ENCODE measurements at places on chromosomes 7 and 10. TPM values are rescaled to one million over a fixed set of nuclear protein-coding genes. Genes with fewer than 3 reads are reported as not detected.

The CDHR1 gene
- 0.74 TPM for total RNA-seq

The RNF133 gene
- not detected for total RNA-seq

The NKX6-2 gene
- total RNA-seq = not detected

The ASIC3 gene
- 15.2 TPM for total RNA-seq

The LRRN3 gene
- total RNA-seq = 3.8 TPM

The OPALIN gene
- not detected for total RNA-seq

The MCM10 gene
- total RNA-seq = 0.50 TPM

The PHKG1 gene
- 11.5 TPM for total RNA-seq

The UPK3BL2 gene
- total RNA-seq = 122 TPM

The CLCN1 gene
- total RNA-seq = not detected

The SPAM1 gene
- not detected for total RNA-seq

The PILRA gene
- total RNA-seq = 5.3 TPM

The TAS2R41 gene
- 0.73 TPM for total RNA-seq

The HEPACAM2 gene
- not detected for total RNA-seq

The AGK gene
- 20.5 TPM for total RNA-seq

The FAM131B gene
- total RNA-seq = not detected

The DLX5 gene
- total RNA-seq = not detected

The INPP5A gene
- total RNA-seq = 24.8 TPM

The FAM25G gene
- not detected for total RNA-seq

The CD36 gene
- total RNA-seq = 1.4 TPM

The LRRC4 gene
- 1.1 TPM for total RNA-seq

The ANKRD7 gene
- total RNA-seq = not detected

The IPMK gene
- 1.5 TPM for total RNA-seq

The UTF1 gene
- not detected for total RNA-seq

The ENTPD1 gene
- total RNA-seq = 0.82 TPM

The RNLS gene
- total RNA-seq = 0.95 TPM

The GIMAP8 gene
- total RNA-seq = 3.8 TPM

The CPA4 gene
- total RNA-seq = not detected

The CELF2 gene
- 197 TPM for total RNA-seq

The MUC3A gene
- not detected for total RNA-seq

The OR2F1 gene
- not detected for total RNA-seq

The OAT gene
- total RNA-seq = 48.5 TPM

The GIMAP5 gene
- total RNA-seq = 31.3 TPM

The C10orf62 gene
- not detected for total RNA-seq

The VAX1 gene
- not detected for total RNA-seq

The NPY gene
- not detected for total RNA-seq

The COPS6 gene
- total RNA-seq = 83.9 TPM

The CPEB3 gene
- total RNA-seq = 1.3 TPM

The RGS10 gene
- total RNA-seq = 132 TPM

The PAXIP1 gene
- total RNA-seq = 6.7 TPM

The ITPRID1 gene
- total RNA-seq = not detected

The NPSR1 gene
- not detected for total RNA-seq

The MINDY4 gene
- 0.36 TPM for total RNA-seq

The CPA5 gene
- not detected for total RNA-seq

The CNPY4 gene
- total RNA-seq = 25.6 TPM

The SEC23IP gene
- total RNA-seq = 21.1 TPM

The ST8SIA6 gene
- total RNA-seq = 0.34 TPM

The DNAAF5 gene
- total RNA-seq = 4.8 TPM

The AQP1 gene
- 0.22 TPM for total RNA-seq

The HYAL4 gene
- total RNA-seq = 0.14 TPM

The NPFFR1 gene
- 0.03 TPM for total RNA-seq

The AKR1C2 gene
- 0.41 TPM for total RNA-seq

The EPHB6 gene
- 50.7 TPM for total RNA-seq

The PLAC9 gene
- total RNA-seq = not detected

The SLC18A3 gene
- not detected for total RNA-seq

The IGFBP3 gene
- 8.0 TPM for total RNA-seq

The CACNB2 gene
- total RNA-seq = not detected

The FAM24B gene
- 7.1 TPM for total RNA-seq

All from CD4-positive, alpha-beta T cell (primary cell).